Stimulated activated memory B cell treated with anti-CD40 and anti-IgM and Interleukin-4, amounts not matched to agents 10 μg/mL and 1 μg/mL and 100 μg/mL, for 72 hours (primary cell): ENCODE measurements at places on chromosomes 12 and 14.

- ATAC-seq: no peak
These were observed 51.2 kb downstream of the OSBPL8 start for GRCh38 chr12:76508128-76508980.

GRCh38 chr12:124321040-124321481 is 26.2 kb downstream of the RFLNA start:
- peak; percentile 73 for ATAC-seq

GRCh38 chr12:106585521-106586277 is 2.9 kb downstream of the RFX4 start:
- ATAC-seq: no peak

GRCh38 chr12:48334808-48335207 is 15.9 kb downstream of the ZNF641 start:
- ATAC-seq: no peak

GRCh38 chr14:73049428-73049827 is 8.9 kb upstream of the RBM25 start:
- no peak for ATAC-seq

DNA sequence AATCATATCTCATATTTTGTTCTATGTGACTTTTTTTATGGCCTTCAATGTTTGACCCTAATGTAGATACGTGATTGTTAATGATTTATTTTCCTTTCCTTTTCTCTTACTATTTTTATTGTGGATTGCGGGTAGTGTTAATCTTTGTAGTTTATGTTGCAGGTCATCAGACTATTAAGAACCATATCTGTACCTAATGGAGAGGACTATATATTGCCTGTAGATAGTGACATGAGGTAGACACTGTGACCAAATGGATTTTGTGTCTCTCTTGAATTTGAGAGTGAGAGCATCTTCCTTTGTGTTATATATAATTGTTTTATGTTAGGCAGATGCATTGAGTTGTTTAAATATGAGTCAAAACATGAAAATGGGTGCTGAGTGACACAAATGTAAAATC is 543.4 kb upstream of the MGAT4C start:
- ATAC-seq: no peak

- ATAC-seq: no peak
These were observed 6.8 kb upstream of the RESF1 start for GRCh38 chr12:31952418-31952817.

GRCh38 chr14:23217032-23218020 is 20.4 kb upstream of the RNF212B start:
- no peak for ATAC-seq

DNA sequence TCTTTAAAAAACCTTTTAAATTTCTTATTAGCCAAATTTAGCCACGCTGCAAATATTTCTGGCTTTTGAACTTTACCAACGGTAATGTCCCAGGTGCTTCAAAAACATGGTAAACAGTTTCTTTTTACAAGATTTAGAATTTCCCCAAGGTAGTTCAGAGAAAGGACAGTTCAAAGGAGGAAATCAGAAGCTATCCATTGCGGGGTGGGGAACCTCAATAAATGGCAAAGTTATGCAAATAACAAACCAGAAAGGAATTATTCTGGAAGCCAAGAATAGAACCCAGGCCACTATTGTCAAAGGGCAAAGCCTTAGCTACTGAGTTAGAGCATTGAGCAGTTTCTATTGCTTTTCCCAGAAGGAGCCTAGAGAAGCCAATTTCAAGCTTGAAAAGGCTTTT is 62.3 kb downstream of the PDE6H start:
- ATAC-seq: no peak

- no peak for ATAC-seq
These were observed 63.6 kb downstream of the TTLL5 start for GRCh38 chr14:75724414-75725204.

DNA sequence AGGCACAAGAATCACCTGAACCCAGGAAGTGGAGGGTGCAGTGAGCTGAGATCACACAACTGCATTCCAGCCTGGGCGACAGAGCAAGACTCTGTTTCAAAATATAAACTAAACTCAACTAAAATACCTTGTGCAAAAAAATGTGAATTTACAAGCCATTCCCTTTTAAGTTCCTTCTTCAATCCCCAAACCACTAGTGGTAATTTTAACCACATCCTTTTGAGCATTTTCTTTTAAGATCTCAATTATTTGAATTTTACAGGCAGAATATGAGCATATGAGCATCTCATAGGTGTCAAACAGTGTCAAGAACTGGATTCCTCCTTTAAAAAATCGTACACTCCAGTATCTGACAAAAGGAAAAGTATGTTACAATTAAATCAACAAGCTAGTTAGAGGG is 57.0 kb upstream of the NPFF start:
- ATAC-seq: no peak

- no peak for ATAC-seq
These were observed 7.5 kb downstream of the TBK1 start for GRCh38 chr12:64459394-64459891.
